ENCODE measurements at places on chromosomes 3 and 15.

GRCh38 chr15:93189561-93189960 is 100.5 kb upstream of the RGMA start:
- no peak for DNase-seq

- DNase-seq: no peak
Observed at GRCh38 chr3:60289341-60290121, 961.7 kb downstream of the FHIT start.

DNA sequence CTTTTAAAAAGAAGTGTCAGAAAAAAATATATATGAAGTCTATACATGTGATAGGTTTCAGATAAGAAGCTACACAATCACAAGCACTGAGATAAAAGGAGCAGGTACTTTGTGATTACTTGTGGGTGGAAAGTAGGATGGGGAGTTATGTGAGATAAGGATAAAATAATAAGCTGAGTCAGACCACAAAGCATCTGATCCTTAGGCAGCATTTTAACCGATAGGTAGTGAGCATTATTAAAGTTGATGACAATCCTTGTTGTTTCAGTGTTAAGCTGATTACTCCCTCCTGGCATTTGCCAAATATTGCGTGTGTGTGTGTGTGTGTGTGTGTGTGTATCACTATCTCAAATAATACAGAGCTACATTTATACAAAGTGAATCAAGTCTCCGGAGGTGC is 483.1 kb downstream of the NAALADL2 start:
- DNase-seq: no peak

DNA sequence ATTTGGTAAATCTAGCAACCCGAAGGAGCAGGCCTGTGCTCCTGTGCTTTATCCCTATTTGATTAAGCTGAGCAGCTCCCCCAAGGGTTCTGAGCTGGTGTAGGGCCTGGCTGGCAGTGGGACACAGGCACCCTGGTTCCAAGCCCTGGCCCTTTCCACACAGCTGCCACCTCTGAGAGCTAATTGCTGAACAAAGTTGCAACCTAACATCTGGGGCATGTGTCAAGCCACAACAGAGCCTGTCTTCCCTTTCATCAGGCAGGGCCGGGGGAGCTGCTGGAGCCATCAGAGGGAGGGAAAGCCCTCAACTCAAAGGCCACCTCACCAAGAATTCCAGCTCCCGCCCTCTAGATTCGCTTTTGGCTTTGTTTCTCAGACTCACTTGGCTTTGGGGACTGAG is 17.1 kb upstream of the MRPS22 start:
- DNase-seq: no peak

GRCh38 chr3:16866571-16866970 is 18.2 kb upstream of the PLCL2 start:
- DNase-seq: no peak

- no peak for DNase-seq
Observed at GRCh38 chr15:40108061-40108854, 421 bp downstream of the BMF start.

- no peak for DNase-seq
Observed at GRCh38 chr3:10361375-10361774, 40.5 kb upstream of the SEC13 start.

- no peak for DNase-seq
Observed at GRCh38 chr15:51600114-51600513, 22.5 kb downstream of the DMXL2 start.

- DNase-seq: no peak
Observed at GRCh38 chr15:44738340-44738984, 2.1 kb downstream of the TRIM69 start.

DNA sequence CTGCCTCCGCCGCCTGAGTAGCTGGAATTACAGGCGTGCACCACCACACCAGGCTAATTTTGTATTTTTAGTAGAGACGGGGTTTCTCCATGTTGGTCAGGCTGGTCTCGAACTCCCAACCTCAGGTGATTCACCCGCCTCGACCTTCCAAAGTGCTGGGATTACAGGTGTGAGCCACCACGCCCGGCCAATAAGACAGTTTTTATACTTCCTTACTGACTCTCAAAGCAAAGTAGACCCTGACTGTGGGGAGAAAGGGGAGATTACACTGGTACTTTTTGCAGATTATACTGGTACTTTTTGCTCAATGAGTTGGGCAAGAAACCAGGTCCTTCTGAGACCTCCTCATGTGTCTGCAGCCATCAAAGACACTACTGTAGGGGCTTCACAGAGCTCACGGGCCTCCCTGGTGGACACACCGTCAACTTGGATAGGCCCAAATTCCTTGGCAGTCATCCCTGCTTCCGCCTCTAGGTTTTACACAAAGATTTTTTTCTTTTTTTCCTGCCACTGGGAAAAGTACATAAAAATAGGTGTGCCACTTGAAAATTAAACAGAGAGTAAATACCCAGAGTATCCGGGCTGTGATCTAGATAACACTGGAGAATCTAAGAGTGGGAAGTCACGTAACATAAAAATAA is 143.3 kb upstream of the WNT5A start:
- no peak for DNase-seq

GRCh38 chr3:25633919-25634318 is 30.8 kb downstream of the TOP2B start:
- no peak for DNase-seq

- DNase-seq: no peak
Observed at GRCh38 chr3:59621037-59621436, 571.2 kb upstream of the CFAP20DC start.

DNA sequence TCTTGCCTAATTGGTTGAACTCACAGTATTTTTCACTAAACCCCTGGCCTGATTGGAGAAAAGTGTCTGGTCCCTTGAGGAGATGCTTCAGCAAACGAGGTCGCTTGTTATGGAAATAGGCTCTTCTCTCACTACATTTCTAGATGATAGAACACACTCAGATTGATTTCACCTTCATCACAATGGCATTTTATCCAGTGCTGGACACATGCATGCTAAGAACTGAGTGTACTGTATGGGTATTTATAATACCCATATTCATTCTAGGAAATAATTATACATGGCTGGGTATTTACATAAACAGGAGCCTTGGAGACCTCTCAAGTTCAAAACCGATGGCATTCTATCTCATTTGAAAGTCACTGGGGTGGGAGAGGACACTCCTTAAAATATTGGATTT is 444.9 kb downstream of the LPP start:
- DNase-seq: no peak

GRCh38 chr3:78940626-78941025 is 827.2 kb downstream of the ROBO1 start:
- no peak for DNase-seq

- no peak for DNase-seq
Observed at GRCh38 chr3:74582982-74583381, 31.5 kb downstream of the CNTN3 start.

DNA sequence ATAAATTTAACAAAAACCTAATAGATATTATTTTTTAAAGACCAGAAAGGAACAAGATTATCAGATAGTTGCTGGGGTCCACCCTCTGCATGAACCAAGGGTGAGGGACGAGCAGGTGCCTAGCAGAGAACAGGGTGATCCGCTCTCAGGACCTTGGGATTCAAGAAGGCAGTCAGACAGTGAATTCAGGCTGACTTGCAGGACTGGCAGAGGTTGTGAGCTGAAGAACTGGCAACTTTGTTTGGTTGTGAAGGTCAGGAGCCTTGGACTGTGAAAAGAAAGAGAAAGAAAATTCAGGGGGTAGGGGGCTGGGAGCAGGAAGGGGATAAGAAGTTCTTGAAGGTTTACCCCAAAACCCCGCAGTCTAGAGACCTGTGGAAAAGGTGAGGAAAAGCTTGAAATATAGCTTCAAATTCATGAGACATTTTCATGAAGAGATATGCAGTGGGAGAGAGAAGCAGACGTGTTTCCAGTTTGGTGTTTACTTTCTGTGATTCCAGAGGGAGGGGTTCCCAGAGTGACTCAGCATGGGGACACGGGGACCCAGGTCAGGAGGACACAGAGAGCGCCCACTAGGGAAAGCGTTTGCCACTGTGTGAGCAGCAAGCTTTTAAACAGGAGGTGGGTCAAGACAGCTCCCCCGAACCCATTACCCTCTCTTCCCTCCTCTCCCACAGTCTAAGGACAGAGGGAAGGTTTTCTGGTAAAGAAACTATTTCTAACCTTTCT is 217.2 kb upstream of the UMPS start:
- DNase-seq: no peak

DNA sequence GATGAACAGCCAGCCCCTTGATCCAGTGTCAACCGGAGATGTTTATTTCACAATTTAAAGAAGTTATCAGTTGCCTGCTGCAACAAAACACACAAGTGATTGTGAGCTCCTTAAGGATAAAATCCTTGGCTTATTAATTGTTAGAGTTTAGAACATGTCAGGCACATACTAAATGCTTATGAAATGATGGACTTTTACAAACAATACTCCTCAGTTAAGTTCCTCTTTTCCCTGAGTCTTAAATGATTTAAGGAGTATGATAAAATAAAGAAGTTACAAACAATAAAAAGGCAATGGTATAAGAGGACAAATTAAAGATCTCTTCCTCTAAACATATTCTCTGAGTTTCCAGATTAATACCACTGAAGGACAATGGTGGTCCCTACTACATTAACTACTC is 5.7 kb downstream of the GHSR start:
- no peak for DNase-seq

- no peak for DNase-seq
Observed at GRCh38 chr3:33171580-33171979, 47.0 kb downstream of the SUSD5 start.

GRCh38 chr3:185677146-185677829 is 91.2 kb downstream of the SENP2 start:
- no peak for DNase-seq

DNA sequence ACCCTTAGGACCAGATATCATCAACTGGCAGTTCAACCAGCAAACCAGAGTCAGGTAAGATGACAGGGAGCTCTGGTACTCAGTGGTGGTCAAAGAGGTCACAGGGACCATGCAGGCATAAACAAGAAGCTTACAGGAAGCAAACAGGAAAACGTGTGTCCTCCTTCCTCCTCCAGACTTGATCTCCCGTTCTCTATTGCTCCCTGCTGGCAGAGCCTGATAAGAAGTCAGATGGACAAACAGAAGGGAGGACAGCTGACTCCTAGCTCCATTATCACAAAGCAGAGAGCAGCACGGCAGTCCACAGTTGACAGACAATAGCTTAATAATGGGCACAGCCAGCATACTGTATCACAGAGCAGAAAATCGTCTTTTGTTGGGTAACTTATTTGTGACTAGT is 156.5 kb upstream of the SLC2A2 start:
- no peak for DNase-seq

GRCh38 chr3:11632564-11632963 is 11.2 kb downstream of the VGLL4 start:
- DNase-seq: no peak

GRCh38 chr15:75206803-75207617 is 5.3 kb downstream of the C15orf39 start:
- DNase-seq: no peak

GRCh38 chr15:98043160-98044014 is 82.9 kb downstream of the ARRDC4 start:
- DNase-seq: no peak

GRCh38 chr3:194671511-194671899 is 486 bp downstream of the LSG1 start:
- DNase-seq: no peak

DNA sequence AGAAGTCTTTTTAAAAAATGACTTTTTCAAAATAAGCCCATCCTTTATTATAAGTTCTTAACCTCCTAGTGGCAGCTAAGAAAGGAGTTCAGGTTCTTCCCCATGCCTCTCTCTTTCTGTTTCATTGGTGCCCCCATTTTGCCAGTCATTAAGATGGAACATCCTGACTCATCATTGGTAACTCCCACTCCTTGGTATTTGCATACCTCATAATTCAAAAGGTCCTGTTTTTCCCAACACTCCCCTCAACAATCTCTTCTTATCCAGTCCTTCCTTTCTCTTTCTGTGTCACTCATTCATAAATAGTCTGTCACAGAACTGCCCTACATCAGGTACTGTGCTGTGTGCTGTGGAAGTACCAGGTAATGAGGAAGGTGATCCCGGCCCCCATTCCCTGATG is 394.0 kb downstream of the FOXP1 start:
- DNase-seq: no peak

GRCh38 chr3:9809615-9810432 is at the start of gene TTLL3:
Gene TTLL3 (plus strand): TSS chr3:9810262. CDS start chr3:9810662, 400 bp downstream.
- no peak for DNase-seq

DNA sequence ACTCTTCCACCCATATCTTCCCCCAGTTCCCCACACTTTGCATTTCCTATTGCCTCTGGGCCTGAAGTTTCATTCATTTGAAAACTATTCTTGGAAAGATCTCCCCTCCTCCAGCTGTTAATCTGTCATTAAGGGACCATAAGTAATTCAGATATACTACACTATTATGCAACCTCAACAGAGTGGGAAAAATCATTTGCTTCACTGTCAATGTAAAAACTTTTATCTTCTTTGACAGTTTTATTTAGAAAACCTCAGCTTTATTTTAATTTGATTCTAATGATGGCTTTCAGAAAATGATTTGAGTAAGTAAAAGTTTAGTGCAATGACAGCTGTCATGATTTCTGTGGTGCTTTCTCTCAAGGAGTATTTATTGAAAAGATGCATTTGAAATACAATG is 435.3 kb upstream of the KCNMB2 start:
- no peak for DNase-seq

DNA sequence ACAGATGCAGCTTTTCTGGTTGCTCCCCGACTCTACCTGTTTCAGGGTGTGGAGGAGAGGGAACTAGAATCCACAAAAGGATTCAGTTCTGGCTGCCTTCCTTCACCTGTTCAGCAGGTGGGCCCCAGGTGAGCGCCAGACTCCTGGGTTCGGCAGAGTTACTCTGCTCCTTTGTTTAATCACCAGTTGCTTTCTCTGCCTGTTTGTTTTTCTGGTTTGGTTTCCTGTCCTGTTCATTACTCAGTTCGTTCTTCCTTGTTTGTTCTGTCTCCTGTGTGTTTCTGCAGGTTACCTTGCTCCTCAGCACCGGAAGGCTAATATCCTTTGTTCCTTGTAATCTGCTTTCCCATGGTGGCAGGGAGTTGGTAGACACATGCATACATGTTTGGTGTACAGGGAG is 508.5 kb upstream of the ATP11B start:
- no peak for DNase-seq

DNA sequence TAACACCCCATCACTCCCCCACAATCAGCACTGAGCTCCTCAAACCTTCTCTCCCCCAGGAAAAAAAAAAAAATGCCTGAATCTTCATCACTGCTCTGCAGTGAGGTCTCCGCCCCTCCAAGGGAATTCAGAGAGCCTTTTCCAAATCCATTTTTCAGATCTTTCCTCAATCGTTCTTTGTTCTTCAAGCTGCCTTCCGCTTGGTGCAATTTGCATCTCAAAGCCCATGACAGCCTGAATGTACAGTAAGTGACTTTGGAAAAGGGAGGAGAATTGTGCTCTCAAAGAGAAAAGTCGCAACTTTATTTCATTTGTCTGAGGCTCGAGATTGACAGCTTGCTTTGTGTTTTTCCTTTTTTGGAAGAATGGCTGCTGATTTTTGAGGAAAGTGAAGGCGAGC is 75.0 kb downstream of the CORO2B start:
- DNase-seq: no peak

DNA sequence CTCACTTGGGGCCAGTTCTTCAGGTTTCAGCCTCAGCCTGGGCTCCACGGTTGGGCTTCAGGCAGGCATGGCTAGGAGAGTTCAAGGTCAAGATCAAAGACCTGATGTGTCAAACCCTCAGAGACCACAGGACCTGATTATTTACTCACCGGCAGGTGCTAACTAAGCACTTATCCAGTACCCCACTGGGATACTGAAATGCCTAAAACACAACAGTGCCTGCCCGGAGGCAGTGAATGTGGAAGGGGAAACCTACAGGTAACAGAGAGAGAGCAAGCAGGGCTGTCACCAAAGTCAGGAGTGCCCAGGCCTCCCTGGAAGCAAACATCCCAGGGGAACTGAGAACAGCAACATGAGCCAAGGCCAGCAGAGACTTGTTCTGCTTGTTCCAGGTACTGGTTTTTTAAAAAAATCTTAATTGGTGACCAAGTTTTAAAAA is 6.7 kb downstream of the IDH2 start:
- no peak for DNase-seq
